Fibroblast of skin of left quadriceps (primary cell): ENCODE measurements at places on chromosomes 11 and 22.

GRCh38 chr11:119085437-119085847, 761 bp downstream of the HMBS start:
- no peak for DNase-seq

DNA sequence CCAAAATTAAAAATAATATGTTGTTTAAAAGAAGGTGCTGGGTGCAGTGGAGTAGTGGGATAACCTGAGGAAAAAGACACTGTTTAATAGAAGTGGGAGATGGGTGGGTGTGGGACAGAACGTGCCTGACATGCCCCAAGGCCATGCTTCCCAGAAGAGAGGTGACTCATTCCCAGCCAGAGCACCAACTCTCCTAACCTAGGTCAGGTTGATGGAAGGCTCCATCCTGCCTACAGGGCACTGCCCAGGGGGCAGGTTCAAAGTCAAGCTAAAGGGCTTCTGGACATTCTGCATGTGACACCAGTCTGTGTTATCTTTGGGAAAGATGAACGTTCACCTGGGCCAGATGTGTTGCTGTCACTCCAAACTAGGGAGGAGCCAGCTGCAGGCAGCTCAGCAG, 453.1 kb downstream of the SOX6 start:
- DNase-seq = no peak

DNA sequence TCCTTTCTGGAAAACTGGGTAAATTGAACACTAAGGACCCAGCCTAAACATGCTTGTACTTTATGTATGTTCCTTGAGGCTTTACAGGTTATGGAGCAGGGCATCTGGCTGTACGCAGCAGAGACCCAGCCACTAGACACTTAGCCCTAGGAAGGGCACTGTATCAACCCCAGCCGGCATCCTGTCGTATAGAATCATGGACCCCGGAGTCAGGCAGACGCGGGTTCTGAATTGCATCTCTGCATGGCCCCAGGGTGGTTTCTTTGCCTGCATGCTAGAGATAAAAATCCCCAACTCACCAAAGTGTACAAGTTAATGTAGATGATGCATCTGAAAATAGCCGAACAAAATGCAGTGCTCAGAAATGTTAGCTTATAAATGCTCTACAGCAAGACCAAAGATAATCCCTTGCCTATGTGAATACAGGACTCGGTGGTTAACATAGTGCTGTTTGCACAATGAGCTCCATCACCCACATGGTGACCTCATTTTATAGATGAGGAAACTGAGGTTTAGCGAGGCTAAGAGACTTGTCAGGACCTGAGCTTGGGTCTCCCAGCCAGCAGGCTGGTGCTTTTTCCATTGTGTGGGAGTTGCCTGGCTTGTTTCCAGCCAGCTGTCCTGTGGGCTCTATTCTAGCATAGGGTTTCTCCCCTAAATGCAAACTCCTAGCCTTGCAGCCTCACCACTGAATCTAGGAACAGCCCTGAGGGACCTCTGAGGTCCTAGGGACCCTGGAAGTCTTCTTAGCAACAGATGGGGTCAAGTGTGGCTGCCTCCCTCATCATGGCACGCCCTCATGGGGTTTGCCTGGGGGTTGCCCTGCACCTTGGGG, 7.3 kb downstream of the CD6 start:
- no peak for DNase-seq

- DNase-seq = no peak
Observed at GRCh38 chr22:43399980-43400358, 11.8 kb upstream of the MPPED1 start.

DNA sequence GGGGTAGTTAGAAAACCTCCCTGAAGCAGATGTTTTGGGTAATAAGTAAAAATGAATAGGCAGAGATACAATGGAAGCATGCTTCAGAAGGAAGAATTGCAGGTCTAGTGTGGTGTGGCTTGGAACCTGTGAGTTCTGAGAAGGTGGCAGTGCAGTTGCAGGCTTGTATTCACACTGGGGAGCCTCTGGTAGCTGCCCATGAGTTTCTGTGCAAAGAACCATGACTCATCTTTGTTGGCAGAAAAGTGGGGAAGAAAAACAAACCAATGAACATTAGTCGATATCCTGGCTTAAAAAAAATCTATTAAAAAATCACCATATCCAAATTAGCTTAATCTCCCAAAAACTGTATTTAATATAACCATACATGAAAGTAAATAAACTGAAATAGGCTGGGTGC, 232.6 kb downstream of the FAT3 start:
- DNase-seq = no peak

- no peak for DNase-seq
Observed at GRCh38 chr11:118306556-118306955, 2.0 kb downstream of the CD3E start.

GRCh38 chr11:47857892-47858543, 9.9 kb upstream of the NUP160 start:
- DNase-seq = no peak
